ENCODE measurements at places on chromosomes 5 and 9.

DNA sequence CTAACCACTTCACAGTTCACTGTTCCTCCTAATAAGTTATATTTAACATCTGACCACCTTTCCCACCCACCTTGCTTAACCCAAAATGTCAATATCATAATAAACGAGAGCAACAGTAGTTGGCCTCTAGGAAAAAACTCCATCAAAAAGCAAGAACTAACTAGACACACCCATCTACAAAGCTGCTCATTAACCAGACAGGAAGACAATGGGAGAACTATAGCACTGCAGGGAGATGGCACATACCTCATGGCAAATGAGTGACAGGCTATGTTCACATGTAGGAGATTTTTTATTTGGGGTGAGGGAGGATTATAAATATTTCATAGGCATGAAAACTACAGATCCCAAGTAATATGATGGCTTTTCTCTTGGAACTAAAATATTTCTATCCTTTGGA is 23.6 kb upstream of the CDK5RAP2 start:
- DNase-seq, result no peak

GRCh38 chr5:10658265-10658664 is 94.4 kb downstream of the ANKRD33B start:
- no peak for DNase-seq

- no peak for DNase-seq
These were observed 80.7 kb downstream of the C9orf152 start for GRCh38 chr9:110126986-110127864.

DNA sequence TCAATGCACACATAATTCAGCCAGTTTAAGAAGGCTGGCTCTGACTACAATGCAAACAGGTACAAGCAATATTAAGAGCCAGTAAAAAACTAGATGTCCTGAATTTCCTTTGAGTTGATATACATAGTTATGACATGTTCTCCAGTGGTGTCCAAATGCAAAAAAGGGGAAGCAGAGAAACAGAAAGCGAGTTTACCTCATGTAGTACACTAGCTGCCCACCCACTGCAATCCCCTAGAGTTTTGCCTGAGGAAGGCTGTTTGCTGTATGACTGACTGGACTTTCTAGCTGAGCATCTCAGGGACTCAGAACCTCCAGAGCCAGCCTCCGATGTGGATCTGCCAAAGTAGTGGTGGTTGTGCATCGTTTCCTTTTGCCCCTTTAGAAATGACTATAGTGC is 44.8 kb upstream of the SLC1A3 start:
- no peak for DNase-seq

DNA sequence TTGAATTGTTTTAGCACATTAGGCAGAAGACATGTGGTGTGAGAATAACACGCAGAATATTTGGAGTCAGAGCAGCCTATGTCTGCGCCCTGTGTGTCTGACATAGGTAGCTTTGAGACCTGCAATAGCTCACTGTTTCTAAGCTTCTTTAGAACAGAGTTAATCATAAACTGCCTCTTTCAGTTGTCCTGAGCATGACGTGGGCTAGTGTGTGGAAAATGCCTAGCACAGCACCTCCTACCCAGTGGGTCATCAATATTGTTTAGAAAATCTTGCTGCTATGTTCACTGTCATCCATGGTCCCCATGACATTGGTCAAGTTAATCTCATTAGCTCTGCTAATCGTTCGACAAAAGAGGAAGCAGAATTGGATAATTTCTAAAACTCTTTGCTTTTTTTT is 357.4 kb upstream of the SGCD start:
- DNase-seq, result no peak

GRCh38 chr5:89440670-89441069 is 557.7 kb upstream of the MEF2C start:
- DNase-seq, result no peak

DNA sequence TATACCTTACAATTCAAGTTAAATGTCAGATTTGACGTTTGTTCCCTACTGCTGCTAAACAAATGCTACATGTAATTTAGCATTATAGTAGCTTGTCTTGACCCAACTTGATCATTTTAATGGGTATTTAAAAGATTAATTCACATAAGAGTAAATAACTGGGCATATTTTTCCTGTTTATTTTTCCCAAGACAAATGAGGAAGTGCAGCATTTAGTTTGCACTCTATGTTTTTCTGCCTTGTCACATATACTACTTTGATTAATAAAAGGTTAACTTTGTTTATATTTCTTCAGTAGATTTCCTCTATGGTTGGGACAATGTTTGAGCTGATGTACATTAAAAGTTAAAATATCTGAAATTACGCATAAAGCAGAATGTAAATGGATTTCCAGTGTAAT is 641.8 kb downstream of the PRR16 start:
- no peak for DNase-seq

Measured in CD4-positive, alpha-beta memory T cell (primary cell).